ENCODE measurements at places on chromosomes 5 and 9.

GRCh38 chr9:70533492-70533891, 119.0 kb upstream of the KLF9 start:
- no peak for DNase-seq

DNA sequence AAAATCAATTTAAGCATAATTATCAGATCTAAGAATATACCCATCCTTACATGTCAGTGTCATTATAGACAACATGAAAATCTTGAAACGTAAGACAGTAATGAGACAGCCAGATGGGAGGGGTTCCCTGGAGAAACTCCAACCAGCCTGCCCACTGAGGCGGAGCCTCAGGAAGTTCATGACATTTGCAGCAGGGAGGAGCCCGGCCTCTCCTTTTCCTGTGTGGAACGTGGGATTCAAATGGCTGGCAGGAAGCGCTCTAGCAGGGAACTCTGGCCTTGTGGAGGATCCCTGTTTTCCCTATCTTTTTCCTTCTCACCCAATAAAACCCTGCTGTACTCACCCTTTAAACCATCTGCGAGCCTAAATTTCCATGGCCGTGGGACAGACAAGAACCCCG, 176.6 kb upstream of the KCNN2 start:
- no peak for DNase-seq

GRCh38 chr5:15637345-15637744, 137.4 kb downstream of the FBXL7 start:
- DNase-seq, result no peak

- no peak for DNase-seq
These were observed 242.5 kb downstream of the BNC2 start for GRCh38 chr9:16627967-16628366.

DNA sequence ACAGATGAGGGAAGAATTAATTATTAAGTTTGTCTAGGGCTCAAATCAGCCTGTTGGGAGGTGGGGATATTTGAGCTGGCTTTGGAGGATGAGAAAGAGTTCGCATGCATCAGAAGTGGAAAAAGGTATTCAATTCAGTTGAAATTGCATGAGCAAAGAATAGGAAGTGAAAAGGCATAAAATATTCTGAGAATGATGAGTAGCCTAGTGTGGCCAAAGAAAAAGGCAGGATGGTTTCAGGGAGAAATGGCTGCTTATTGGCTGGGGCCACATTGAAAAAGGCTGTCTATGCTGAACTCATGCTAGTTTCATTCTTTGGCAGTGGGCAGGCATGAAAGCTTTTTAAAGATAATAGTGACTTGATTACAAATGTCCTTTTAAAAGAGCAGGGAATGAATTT, 235.4 kb upstream of the RIOK2 start:
- no peak for DNase-seq

DNA sequence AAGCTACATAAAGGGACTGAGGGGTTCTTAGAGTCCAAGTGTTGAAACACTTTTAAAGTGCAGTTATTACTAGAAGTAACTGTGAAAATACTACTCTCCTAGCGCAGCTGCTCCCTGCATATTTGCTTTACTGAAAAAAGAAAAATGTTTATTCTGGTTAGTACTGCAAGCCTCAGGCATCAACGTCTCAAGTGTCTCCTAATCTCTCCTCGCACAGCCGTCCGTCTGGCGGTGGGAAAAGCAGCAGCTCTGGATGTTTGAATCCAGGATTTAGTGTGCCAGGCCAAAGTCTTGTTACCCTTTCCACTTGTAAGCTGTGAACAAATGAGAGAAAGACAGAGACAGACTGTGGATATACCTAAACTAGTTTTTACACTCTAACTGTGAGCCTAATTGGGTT, 31.1 kb downstream of the RORB start:
- DNase-seq, result no peak

DNA sequence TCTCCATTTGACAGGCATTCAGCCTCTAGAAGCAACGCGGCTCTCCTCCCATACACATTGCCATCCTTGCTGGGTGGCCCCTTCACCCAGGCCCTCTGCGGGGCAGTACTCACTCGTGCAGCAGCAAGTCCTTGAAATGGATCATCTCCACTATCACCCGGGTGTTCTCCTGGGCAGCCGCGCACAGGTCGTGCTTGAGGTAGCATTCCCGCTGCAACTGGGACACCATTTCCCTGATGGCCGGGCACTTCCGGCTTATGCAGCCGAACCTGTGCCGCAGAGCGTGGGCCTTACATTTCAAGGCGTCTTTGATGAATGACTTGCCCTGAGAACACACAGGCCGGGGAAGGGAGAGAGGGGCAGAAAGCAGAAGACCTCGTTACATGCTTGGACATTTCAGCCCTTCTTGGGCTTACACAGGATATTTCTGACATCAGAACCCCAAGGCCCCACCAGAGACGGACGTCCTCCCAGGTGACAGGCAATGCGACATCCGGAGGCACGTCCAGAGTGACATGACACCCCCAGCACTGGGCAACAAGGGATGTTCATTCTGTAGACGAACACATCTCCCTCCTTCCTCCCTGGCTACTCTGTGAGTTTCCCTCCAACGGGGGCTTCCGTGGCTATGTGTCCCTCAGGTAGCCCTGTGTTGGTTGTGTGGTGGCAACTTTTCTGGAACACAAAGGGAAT, 5.0 kb downstream of the STC2 start:
- DNase-seq, result no peak

DNA sequence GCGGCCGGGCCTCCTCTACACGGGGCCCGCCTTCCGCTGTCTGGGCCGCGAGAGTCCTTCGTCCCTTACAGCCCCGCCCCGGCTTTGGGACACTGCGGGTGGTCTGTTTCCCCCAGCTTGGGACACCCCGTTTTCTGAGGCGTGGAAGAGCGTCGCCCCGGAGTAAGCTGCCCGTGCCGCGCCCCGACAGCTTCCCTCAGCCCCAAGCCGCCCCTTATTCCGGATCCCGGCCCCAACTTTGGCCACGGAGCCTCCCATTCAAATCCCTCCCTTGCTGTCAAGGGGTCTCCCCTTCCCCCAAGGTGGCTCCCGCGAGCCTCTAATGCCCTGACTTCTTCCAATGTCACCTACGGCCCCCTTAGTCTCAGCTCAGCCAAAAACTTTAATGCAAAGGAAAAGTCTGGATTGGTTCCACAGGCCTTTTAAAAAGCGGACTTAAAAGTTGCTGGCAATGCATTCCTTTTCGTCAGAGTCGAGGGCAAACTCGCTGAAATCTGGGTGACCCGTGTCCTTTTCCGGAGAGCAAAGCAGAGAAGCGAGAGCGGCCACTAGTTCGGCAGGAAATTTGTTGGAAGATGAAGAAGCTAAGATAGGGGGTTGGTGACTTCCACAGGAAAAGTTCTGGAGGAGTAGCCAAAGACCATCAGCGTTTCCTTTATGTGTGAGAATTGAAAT, 19.8 kb downstream of the EXOSC2 start:
- peak; percentile 18 for DNase-seq

- DNase-seq, result no peak
These were observed 120.3 kb upstream of the FTMT start for GRCh38 chr5:121731377-121731776.

- DNase-seq, result no peak
These were observed 22.0 kb downstream of the GNG10 start for GRCh38 chr9:111683392-111683791.

- no peak for DNase-seq
These were observed 72.6 kb downstream of the SH3RF2 start for GRCh38 chr5:146009020-146009419.

- DNase-seq, result no peak
These were observed 421.6 kb upstream of the PIK3R1 start for GRCh38 chr5:67793966-67794365.

GRCh38 chr5:6417657-6418056, 31.0 kb upstream of the UBE2QL1 start:
- DNase-seq, result no peak

DNA sequence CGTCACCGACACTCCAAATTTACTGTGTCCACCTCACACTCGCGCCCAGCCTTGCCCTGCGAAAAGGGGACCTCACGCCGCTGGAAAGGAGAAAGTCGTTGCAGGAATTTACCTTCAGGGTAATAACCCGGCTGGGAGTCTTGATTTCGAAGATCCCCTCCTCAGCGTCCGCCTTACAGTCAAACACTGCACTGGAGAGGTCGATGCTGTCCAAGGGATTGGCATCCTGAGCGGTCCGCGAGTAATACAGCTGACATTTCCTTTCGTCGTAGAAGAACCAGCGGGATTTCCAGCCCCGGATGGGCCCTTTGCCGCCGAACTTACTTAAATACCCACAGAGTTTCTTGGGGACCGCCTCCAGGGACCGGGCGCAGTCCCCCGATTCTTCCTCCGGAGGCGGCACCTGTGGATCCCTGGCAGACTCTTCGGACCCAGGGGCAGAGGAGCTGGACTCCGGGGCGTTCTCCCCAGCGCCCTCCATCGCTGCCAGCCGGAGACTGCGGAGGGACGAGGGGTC, 330 bp downstream of the TBC1D2 start:
- no peak for DNase-seq

GRCh38 chr5:142800776-142801494, 30.8 kb downstream of the ARHGAP26 start:
- peak; percentile 45 for DNase-seq

DNA sequence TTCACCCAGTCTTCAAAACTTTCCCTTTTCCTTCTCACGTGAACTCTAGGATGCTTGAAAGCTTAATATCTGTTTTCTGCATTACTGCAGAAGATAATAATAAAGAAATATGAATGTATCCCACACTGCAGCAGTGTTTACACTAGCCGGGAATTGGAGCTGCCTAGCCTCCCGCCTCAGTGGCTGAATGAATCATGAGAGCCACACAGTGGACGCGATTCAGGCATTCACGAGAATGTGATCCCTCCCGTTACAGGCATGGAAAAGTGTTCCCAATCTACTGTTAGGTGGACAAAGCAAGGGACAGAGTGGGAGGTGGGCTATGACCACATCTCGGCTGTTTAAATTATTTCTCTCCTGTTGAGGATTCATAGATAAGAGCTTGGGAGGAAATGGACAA, 69.4 kb upstream of the CTSL start:
- DNase-seq, result no peak

- DNase-seq, result no peak
These were observed 476.0 kb downstream of the SPATA31A7 start for GRCh38 chr9:61665829-61666228.
